ENCODE measurements at places on chromosomes 2 and 18. TPM values are rescaled to one million over a fixed set of nuclear protein-coding genes. Genes with fewer than 3 reads are reported as not detected.

OR6B2 gene
- total RNA-seq: not detected

EVX2 gene
- total RNA-seq: not detected

ANKRD30BL gene
- not detected for total RNA-seq

ZC3H6 gene
- 0.58 TPM for total RNA-seq

ROCK1 gene
- total RNA-seq: 24.5 TPM

EIF2B4 gene
- 53.9 TPM for total RNA-seq

TET3 gene
- 7.7 TPM for total RNA-seq

CTAGE1 gene
- total RNA-seq: not detected

TRABD2A gene
- 16.2 TPM for total RNA-seq
